ENCODE measurements at places on chromosomes 6 and 20.

DNA sequence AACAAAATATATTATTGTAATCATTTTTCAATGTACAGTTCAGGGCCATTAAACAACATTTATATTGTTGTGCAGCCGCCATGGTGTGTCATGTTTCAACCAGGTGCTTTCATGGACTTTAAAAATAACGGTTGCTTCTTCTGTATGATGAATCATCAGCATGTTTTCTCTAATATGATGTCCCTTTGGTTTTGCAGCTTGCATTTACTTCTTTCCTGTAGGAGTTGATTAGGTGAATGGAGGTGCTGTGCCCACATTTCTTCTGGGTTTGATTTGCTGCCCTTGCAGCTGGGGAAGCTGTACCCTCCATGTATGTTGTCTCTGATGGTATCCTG is 54.9 kb upstream of the TULP4 start:
- DNase-seq: no peak

GRCh38 chr20:38156280-38156679 is 8.8 kb downstream of the TGM2 start:
- DNase-seq: no peak

- peak; percentile 48 for DNase-seq
These were observed 17.6 kb downstream of the PRDM1 start for GRCh38 chr6:106103728-106104109.

GRCh38 chr20:56788671-56789610 is 159.8 kb downstream of the TFAP2C start:
- DNase-seq: no peak

- no peak for DNase-seq
These were observed 2.5 kb downstream of the NTSR1 start for GRCh38 chr20:62710886-62711702.

GRCh38 chr6:33241968-33242367 is 29.7 kb downstream of the VPS52 start:
- DNase-seq: no peak

- DNase-seq: no peak
These were observed 229.8 kb downstream of the NKAIN2 start for GRCh38 chr6:124033501-124033900.

- DNase-seq: no peak
These were observed 15.7 kb upstream of the AHCY start for GRCh38 chr20:34318609-34319443.

GRCh38 chr6:140012150-140012549 is 637.7 kb upstream of the CITED2 start:
- no peak for DNase-seq

DNA sequence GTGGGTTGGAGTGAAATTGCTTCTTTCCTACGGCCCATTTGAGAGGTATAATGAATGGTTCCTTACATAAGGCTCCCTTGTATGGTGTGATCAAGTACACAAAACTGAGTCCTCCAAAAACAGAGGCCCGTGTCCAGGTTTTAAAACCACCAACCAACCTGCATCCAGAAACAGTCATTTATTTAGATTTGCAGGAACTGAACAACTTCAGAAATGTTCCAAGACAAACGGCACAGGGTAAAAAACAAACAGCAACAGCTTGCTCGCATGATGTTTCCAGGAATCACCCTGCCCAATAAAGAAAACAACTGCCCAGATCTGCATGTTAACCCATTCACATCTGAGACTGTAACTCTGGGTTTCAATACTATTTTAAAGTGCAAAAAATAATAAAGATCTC is 40.2 kb upstream of the TRAM2 start:
- DNase-seq: peak; percentile 75

DNA sequence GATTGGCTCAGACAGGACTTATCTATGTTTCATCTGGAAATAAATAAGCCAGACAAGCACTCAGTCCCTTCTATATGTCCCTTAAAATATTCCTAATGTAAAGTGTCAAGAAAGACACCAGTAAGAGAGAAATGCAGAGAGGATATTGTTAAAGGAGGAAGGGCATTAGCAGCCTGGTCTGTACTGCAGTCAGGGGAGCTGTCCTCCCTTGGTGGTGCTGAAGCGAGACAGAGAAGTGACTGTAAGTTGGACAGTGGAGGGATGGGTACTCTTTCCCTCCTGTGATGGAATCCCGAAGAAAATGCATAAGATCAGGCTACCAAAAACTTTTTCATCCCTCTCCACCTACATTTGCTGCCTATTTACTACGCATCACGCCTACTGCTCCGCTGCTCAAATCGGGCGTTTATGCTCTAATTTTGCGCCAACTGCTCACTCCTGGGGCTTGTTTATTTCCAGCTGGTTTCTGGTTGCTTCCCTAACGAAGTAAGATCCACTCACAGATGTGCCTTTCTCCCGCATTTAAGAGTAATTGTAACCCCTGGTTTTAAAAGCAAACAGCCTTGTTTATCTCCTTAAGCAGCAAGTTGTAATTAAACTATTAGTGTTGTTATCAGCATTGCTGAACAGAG is 35.2 kb downstream of the PHACTR1 start:
- DNase-seq: peak; percentile 84

DNA sequence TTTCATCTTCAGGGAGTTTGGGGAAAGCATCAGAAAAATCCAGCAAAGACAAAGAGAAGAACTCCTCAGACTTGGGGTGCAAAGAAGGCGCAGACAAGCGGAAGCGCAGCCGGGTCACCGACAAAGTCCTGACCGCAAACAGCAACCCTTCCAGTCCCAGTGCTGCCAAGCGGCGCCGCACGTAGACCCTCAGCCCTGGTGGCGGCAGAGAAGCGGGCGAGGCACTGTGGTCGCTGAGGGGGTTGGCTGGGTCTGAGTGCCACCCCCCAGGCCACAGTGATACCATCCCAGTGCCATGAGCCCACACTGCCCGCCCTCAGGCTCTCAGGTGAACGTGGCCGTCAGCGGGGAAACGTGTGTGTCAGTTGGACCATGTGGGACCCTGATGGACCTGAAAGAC is 3.2 kb downstream of the MRGBP start:
- no peak for DNase-seq

DNA sequence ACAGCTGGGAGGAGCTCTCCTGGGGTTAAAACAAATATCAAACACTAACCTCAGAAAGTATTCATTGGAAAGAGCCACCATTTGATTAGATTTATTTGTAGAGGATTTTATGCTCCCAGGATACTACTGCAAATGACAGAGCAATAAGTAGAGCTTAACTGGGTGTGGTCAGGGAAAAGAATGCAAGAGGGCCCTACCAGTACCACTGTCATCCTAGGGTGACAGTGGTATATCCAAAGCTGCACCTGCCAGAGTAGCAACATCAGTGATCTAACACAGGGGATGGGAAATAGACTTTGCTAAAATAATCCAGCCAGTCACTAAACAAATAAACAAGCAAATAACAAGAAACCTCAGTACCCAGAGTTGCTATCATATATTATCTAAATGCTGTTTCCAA is 29.7 kb downstream of the ERGIC3 start:
- DNase-seq: no peak

DNA sequence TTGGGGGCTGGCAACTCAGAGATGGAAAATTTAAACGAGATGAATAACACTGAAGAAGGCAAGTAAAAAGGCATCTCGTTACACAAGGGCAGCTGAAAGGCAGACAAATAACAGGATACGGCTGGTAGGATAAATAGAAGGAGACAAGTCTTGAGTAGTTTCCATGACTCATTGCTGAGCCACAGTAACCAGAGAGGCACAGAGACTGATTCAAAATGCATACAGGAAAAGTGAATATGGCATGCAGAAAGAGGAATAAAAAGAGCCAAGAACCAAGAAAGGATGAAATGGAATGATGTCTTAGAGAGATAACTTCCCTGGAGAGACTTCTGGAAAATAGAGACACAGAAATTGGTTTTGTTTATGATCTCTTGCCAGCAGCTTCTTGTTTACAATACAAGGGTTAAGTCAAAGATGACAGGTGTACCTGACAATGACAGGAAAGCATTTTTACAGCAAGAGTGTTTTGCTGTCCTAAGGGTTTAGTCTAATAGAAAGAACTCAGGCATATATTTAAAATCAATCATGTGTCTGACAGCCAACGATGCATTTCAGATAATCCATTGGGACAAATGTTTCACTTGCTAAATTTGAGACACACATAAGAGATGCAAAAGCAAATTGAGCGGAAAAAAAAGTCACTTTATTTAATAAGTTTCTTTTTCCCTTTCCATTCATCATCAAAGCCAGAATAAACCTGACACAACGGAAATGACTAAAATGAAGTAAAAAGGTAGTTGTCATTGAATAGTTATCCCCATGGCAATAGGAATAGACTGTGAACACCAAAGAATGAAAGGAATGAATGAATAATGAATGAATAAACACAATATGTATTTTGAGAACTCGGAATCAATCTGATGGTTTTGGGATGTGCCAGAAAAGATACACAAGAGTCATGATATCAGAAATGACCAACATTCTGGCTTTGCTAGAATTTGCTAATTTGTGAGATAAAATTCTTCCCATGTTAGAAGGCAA is 68.0 kb upstream of the KCNQ5 start:
- peak; percentile 85 for DNase-seq

All from astrocyte of the hippocampus (primary cell).